ENCODE measurements at places on chromosomes 1 and 21.

- no peak for DNase-seq
These were observed 186.4 kb downstream of the MRPL39 start for GRCh38 chr21:25420831-25421230.

DNA sequence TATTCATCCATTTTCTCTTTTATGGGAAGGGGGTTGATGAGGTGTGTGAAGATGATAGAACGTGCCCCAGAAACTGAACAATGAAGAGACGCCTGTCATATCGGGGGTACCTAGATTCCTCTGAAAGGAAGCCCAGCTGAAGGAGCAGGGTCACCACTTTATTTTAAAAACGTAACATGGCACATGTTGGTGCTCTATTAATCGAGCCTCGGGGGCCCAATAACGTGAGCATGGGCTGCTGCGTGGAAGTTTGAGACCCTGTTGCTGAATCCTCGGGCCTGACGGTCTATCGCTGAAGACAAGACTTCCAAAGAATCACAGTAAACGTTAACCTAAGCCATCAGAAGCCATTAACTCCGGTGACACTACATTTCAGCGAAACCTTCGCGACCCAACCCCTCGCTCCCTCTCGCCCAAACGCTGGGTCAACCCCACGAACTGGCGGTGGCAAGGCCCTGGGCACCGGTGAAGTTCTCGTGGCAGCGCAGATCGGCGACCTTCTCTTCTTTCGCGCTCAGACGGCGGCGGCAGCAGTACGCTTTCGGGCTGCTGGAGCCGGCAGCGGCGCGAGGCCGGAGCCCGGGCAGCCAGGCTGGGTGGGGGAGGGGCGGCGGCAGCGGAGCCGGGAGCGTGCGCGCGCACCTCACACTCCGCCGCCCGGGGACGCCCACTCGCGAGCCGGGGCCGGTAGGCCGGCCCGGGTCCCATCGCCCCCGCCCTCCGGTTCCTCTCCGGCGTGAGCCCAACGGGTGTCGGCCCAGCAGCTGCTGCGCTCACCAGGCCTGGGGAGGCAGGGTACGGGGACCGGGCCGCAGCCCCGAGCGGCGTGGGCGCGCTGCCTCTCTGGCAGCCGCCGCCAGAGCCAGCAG is 838 bp upstream of the MAN1A2 start:
- peak; percentile 85 for DNase-seq

DNA sequence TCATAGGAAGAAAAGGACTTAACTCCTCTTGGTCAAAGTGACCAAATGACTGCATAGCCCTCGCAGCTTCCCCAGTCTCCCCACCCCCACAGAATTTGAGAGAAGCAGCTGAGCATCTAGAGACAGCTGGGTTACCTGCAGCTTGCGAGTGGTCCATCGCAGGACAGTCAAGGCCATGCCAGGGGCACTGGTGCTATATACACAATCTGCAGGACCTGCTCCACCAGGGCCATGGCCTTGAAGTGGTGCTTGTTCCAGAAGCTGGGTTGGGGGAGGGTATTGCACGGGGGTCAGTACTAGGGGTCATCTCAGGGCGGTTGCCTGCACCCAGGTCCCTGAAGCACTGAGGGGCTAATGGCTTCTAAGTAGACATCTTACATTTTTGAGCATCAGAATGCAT is 10.4 kb downstream of the MRTO4 start:
- no peak for DNase-seq

- no peak for DNase-seq
These were observed 42.7 kb downstream of the SEC16B start for GRCh38 chr1:177927021-177927596.

- no peak for DNase-seq
These were observed 29.1 kb downstream of the MAP3K21 start for GRCh38 chr1:233356705-233356987.

DNA sequence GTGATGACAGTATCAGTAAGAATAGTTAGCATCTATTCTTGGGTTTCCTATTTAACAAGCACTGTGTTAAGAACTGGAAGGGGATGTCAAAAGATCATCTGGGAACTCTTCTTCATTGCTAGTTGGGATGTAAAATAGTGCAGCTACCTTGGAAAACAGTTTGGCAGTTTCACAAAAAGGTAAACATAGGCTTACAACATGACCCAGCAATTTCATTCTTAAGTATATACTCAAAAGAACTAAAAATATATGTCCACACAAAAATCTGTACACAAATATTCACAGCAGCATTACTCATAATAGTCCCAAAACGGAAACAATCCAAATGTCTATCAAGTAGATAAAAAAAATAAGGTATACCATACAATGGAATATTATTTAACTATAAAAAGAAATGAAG is 45.7 kb downstream of the DIPK1A start:
- DNase-seq = no peak

GRCh38 chr21:35367553-35367952 is 318.5 kb upstream of the RUNX1 start:
- DNase-seq = no peak

DNA sequence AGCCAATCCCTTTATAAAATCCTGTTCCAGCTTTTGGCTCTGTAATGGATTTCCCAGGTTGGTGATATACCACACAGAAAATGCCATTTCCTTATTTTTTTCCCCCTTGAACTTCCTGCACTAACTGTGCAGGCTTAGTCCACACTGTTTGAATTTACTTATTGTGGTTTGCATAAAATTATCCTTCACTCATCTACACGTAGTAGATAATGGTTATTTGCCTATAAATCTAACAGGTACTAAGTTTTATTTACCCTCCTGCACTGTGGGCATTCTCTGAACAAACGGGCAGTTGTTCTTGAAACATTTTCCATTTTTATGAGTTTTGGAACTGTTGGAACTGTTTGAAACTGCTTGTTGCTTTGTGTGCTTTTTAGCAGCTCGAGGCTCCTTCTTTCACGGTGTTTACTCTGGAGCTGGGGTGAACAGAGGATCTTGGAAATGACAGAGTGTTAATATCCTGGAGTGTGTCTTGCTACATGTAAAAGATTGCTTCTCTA is 23.0 kb upstream of the KIFAP3 start:
- DNase-seq = no peak

- peak; percentile 29 for DNase-seq
These were observed 62.7 kb downstream of the DMAP1 start for GRCh38 chr1:44275991-44276405.

DNA sequence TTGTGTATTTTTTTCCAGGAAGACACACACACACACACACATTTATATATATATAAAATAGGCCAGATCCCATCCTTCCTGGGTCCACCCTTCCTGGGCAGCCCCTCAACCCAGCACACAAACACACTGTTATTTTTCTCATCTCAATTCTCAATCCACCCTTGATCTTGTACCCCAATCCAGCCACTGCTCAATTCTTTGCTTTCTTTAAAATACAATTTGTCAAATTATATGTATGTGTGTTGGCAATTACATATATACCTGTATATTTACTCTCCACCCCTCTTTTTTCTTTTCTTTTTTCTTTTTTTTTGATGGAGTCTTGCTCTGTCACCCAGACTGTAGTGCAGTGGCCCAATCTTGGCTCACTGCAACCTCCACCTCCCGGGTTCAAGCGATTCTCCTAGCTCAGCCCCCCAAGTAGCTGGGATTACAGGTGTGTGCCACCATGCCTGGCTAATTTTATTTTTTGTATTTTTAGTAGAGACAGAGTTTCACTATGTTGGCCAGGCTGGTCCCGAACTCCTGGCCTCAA is 88.3 kb downstream of the DHRS3 start:
- DNase-seq = no peak

Data from OCI-M1 (cell line).